Heart right ventricle (tissue), 16 donors: ENCODE measurements at places on chromosomes 6 and 20.
A peak's percentile ranks its signal among the peaks of the same experiment; 100 is the strongest.

DNA sequence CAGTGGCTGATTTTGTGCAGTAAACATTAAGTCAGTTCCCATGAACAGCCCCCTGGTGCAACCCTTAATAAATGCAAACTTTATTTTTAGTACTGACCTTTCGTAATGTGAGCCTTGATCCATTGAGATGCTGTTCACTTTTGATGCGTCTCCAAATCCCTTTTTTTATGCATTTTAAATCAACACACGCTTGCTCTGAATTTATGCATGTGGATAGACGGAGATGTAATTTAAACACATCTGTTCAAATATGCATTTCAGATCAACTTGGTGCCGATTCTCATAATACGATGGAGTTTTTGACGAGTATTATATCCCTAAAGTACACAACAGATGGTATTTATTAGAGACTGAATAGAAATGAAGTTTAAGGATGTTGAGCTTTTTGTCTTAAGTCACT is 505.7 kb downstream of the CDKAL1 start:
- H3K4me3 ChIP-seq: no peak overlapping the region
- no peak overlapping the region for H3K27ac ChIP-seq
- H3K27me3 ChIP-seq: no peaks in the 10 kb centered on the region

- H3K4me3 ChIP-seq: no peak overlapping the region
- no peak for DNase-seq
- H3K4me1 ChIP-seq: peaks cover 12% of the 10 kb centered on the region
- peak overlapping the region; percentile 83 for H3K27ac ChIP-seq
- no peaks in the 10 kb centered on the region for H3K36me3 ChIP-seq
Observed at GRCh38 chr20:31596831-31597480, 8.1 kb upstream of the ID1 start.

DNA sequence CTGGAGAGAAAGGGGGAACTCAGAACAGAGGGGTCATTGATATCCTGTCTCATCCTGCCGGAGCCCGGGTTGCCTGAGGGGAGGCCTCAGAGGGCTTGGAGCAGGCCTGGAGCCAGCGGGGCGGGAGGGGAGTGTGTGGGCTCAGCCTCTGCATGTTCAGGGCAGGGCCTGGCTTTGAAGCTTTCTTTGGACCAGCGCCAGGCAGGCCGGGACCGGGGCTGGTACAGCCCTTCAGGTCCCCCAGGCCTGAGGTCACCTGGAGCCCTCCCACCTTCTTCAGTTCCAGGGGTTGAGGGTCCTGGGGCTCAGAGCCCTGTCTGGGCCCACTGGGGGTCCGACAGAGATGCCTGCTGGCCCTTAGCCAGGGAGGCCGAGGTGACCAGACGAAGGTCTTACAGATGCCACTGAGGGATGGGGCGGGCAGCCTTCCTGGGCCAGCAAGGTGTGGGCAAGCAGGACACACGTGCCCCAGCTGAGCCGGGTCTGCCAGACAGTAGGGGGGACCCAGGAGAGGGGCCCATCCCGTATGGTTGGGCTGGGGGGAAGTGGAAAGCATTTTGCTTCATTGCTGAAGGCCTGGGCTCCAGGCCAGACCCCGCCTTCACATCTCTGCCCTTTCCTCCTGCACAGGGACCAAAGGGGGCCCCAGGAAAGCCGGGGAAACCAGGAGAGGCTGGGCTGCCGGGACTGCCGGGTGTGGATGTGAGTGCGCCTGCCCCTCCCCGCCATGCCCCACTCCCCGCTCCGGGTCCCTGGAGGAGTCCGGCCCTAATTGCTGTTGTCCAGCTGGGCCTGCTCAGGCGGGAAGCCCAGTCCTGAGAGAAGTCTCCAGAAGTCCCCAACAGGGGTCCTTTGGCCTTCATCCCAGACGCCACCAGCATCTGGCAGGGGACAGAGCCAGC is 2.0 kb downstream of the COL9A3 start:
- no peak overlapping the region for H3K4me3 ChIP-seq
- H3K4me1 ChIP-seq: peaks cover 56% of the 10 kb centered on the region
- peak; percentile 74 for DNase-seq
- H3K27me3 ChIP-seq: peaks cover 39% of the 10 kb centered on the region
- peak overlapping the region; percentile 64 for H3K27ac ChIP-seq
- peaks cover 2% of the 10 kb centered on the region for H3K36me3 ChIP-seq

GRCh38 chr6:149861603-149862423 is 2.3 kb downstream of the LRP11 start:
- DNase-seq: no peak
- no peaks in the 10 kb centered on the region for H3K27me3 ChIP-seq
- no peaks in the 10 kb centered on the region for H3K4me1 ChIP-seq
- H3K4me3 ChIP-seq: no peak overlapping the region
- H3K27ac ChIP-seq: no peak overlapping the region

DNA sequence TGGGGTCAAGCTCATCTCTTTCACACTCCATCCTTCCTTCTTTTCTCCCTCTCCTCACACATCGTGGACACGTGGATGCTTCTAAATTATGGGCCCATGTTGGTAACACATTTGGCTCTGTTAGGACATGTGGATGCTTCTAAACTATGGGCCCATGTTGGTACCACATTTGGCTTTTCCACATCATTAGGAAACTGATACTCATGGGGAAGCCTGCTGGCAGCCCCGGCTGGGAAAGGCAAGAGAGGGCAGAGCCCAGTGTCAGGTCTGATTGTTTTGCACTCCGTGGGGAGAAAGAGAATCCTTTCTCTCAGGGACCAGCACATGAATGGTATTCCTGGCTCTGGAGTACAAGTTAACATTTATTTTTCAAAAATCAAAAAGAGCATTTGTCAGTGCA is 4.0 kb upstream of the CST1 start:
- no peaks in the 10 kb centered on the region for H3K36me3 ChIP-seq
- H3K27me3 ChIP-seq: no peaks in the 10 kb centered on the region
- peak overlapping the region; percentile 59 for H3K27ac ChIP-seq
- DNase-seq: no peak
- H3K4me1 ChIP-seq: no peaks in the 10 kb centered on the region

GRCh38 chr20:10519361-10520046 is 84.4 kb downstream of the SLX4IP start:
- no peaks in the 10 kb centered on the region for H3K36me3 ChIP-seq
- H3K27ac ChIP-seq: no peak overlapping the region

- peak within 1 kb of the TSS; percentile 55 for H3K27ac ChIP-seq
- DNase-seq: peak; percentile 61
- no peaks in the 10 kb centered on the region for H3K27me3 ChIP-seq
- peak within 1 kb of the TSS; percentile 70 for H3K4me3 ChIP-seq
Observed at GRCh38 chr20:44909872-44910689, at the start of gene PABPC1L. Gene PABPC1L (plus strand): TSS chr20:44910060. CDS start chr20:44910144, 84 bp downstream.

GRCh38 chr20:16771213-16771612 is 23.1 kb downstream of the OTOR start:
- no peak overlapping the region for H3K27ac ChIP-seq
- DNase-seq: no peak
- H3K36me3 ChIP-seq: no peaks in the 10 kb centered on the region
- H3K4me3 ChIP-seq: no peak overlapping the region
- H3K4me1 ChIP-seq: no peaks in the 10 kb centered on the region

- no peaks in the 10 kb centered on the region for H3K27me3 ChIP-seq
- no peak overlapping the region for H3K4me3 ChIP-seq
- DNase-seq: no peak
- no peak overlapping the region for H3K27ac ChIP-seq
- peaks cover 24% of the 10 kb centered on the region for H3K4me1 ChIP-seq
- H3K36me3 ChIP-seq: no peaks in the 10 kb centered on the region
Observed at GRCh38 chr20:4800676-4801449, 79.2 kb downstream of the PRND start.

GRCh38 chr6:124131779-124132178 is 328.1 kb downstream of the NKAIN2 start:
- no peaks in the 10 kb centered on the region for H3K4me1 ChIP-seq
- DNase-seq: no peak
- H3K4me3 ChIP-seq: no peak overlapping the region
- no peaks in the 10 kb centered on the region for H3K36me3 ChIP-seq
- no peak overlapping the region for H3K27ac ChIP-seq

GRCh38 chr6:15303162-15303919 is 57.5 kb downstream of the JARID2 start:
- no peak overlapping the region for H3K27ac ChIP-seq
- peaks cover 4% of the 10 kb centered on the region for H3K4me1 ChIP-seq
- no peak for DNase-seq
- no peak overlapping the region for H3K4me3 ChIP-seq

GRCh38 chr6:75158176-75158575 is 47.7 kb downstream of the COL12A1 start:
- no peak for DNase-seq
- no peaks in the 10 kb centered on the region for H3K27me3 ChIP-seq
- no peaks in the 10 kb centered on the region for H3K4me1 ChIP-seq
- H3K36me3 ChIP-seq: no peaks in the 10 kb centered on the region
- H3K4me3 ChIP-seq: no peak overlapping the region

DNA sequence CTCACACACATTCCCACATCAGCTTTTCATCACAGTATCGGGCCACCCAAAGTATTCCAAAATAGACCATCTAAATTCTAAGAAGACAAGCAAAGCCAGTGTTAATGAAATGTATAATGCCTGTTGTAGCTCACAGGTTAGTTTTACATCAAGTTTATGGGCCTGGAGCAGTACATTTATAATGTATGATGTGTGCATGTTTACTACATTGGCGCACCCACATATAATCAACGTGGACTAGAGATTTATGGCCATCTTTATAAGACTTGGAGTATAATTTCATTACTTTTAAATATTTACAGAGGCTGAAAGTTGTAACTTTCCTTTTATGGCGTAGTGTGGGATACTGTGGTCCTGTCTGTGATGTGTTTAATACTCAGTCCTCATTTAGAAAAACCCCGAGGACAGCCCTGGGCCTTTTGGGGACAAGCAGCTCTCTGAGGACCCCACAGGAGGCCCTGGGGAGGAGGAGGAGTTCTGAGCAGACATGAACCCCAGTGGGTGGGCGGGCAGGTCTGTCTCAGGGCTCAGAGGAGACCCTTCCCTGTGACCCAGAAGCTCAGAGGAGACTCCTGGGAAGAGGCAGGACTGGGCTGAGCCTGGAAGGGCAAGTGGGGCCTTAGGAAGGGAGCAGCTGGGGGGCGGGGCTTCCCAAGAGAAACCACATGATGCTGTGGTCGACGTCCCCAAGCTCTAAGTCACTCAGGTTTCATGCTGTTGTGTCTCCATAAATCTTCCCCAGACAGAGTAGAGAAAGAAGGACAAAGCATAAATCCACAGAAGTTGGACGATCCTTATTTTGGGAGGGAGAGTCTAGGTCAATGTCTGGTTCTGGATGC is 232.1 kb downstream of the PREX1 start:
- no peaks in the 10 kb centered on the region for H3K36me3 ChIP-seq
- no peaks in the 10 kb centered on the region for H3K27me3 ChIP-seq
- H3K27ac ChIP-seq: no peak overlapping the region
- no peak for DNase-seq
- no peak overlapping the region for H3K4me3 ChIP-seq
- no peaks in the 10 kb centered on the region for H3K4me1 ChIP-seq

GRCh38 chr6:109672839-109673238 is 18.2 kb downstream of the AK9 start:
- no peaks in the 10 kb centered on the region for H3K4me1 ChIP-seq
- H3K27me3 ChIP-seq: no peaks in the 10 kb centered on the region
- H3K4me3 ChIP-seq: no peak overlapping the region
- H3K36me3 ChIP-seq: no peaks in the 10 kb centered on the region
- H3K27ac ChIP-seq: no peak overlapping the region

DNA sequence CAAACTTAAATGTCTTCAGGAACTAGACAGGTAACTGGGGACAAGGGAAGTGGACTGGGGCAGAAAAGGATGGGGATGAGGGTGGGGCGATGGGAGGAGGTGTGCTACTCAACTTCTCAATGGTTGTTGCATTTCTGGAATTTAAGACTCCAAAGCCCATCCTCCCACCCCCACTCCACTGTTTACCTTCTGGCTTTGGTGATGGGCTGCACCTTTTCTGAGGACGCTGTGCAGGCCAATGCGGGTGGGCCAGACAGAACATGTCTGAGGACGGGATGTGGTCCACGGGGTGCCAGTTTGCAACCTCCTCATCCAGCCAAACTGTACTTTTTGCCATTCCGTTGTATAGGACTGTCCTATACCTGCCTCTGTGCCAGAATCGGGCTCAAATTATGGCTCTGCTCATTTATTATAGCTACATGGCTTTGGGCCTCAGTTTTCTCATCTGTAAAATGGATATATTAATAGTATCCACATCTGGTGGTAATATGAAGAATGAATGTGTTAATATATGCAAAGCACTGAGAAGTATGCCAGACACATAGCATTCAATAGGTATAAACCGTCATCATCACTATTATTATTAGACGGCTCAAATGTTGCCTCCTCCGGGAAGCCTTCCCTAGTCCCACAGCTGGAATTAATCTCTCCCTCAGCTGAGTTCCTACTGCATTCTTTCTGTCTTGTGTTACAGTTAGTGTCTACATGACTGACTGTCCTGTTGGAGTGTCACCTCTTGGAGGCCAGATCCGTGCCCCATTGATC is 31.0 kb upstream of the VEGFA start:
- H3K27me3 ChIP-seq: no peaks in the 10 kb centered on the region
- H3K4me1 ChIP-seq: peaks cover 5% of the 10 kb centered on the region
- no peak overlapping the region for H3K27ac ChIP-seq
- no peaks in the 10 kb centered on the region for H3K36me3 ChIP-seq
- no peak for DNase-seq

GRCh38 chr6:34524971-34525370 is 31.2 kb downstream of the SPDEF start:
- H3K27ac ChIP-seq: no peak overlapping the region
- no peaks in the 10 kb centered on the region for H3K27me3 ChIP-seq
- no peaks in the 10 kb centered on the region for H3K36me3 ChIP-seq
- no peak overlapping the region for H3K4me3 ChIP-seq

DNA sequence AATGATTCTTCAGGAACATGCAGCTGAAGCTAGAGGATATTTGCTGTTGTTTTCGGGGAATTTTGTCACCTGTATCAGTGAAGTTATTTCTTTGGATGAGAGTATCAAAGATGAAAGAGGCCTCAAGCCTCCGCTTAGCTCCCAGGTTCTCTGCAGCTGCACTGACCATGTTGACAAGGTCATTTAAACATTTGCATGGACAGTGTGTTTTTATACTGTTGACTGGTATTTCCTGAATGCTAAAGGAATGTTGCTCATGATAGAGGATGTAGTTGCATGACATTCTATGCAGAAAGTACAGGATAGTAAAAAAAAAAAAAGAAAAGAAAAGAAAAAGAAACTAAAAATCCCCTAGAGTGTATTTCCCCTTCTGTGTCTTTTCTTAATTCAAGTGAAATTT is 165.6 kb upstream of the LAMP5 start:
- no peak overlapping the region for H3K4me3 ChIP-seq
- no peaks in the 10 kb centered on the region for H3K27me3 ChIP-seq
- DNase-seq: no peak
- H3K36me3 ChIP-seq: peaks cover 9% of the 10 kb centered on the region
- H3K27ac ChIP-seq: no peak overlapping the region
- peaks cover 8% of the 10 kb centered on the region for H3K4me1 ChIP-seq
